ENCODE measurements at places on chromosomes 13 and 19. TPM values are rescaled to one million over a fixed set of nuclear protein-coding genes. Genes with fewer than 3 reads are reported as not detected.

- no peak overlapping the region for H3K4me3 ChIP-seq
- no peaks in the 10 kb centered on the region for H3K4me1 ChIP-seq
- no peak overlapping the region for H3K27ac ChIP-seq
- DNase-seq = no peak
Observed at GRCh38 chr13:77079902-77080413, 53.0 kb upstream of the FBXL3 start.

DNA sequence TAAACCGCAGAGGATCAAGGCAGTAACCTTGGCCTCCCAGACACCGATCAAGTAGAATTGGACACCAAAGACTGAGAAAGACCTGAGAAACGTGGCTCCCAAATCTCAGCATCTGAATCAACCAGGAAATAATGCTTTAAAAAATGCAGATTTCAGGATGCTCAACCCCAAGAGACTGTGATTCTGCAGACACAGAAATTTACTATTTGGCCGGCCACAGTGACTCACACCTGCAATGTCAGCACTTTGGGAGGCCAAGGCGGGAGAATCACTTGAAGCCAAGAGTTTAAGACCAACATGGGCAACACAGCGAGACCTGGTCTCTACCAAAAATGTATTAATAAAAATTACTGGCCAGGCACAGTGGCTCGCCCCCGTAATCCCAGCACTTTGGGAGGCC, 6.2 kb downstream of the ABCC4 start:
- no peaks in the 10 kb centered on the region for H3K27me3 ChIP-seq
- no peak overlapping the region for H3K27ac ChIP-seq
- no peaks in the 10 kb centered on the region for H3K36me3 ChIP-seq
- peaks cover under 1% of the 10 kb centered on the region for H3K4me1 ChIP-seq

GRCh38 chr19:18429717-18430416, 8.1 kb downstream of the ISYNA1 start:
- peaks cover 9% of the 10 kb centered on the region for H3K36me3 ChIP-seq
- DNase-seq = no peak
- peak overlapping the region; percentile 87 for H3K27ac ChIP-seq
- H3K27me3 ChIP-seq = no peaks in the 10 kb centered on the region

DNA sequence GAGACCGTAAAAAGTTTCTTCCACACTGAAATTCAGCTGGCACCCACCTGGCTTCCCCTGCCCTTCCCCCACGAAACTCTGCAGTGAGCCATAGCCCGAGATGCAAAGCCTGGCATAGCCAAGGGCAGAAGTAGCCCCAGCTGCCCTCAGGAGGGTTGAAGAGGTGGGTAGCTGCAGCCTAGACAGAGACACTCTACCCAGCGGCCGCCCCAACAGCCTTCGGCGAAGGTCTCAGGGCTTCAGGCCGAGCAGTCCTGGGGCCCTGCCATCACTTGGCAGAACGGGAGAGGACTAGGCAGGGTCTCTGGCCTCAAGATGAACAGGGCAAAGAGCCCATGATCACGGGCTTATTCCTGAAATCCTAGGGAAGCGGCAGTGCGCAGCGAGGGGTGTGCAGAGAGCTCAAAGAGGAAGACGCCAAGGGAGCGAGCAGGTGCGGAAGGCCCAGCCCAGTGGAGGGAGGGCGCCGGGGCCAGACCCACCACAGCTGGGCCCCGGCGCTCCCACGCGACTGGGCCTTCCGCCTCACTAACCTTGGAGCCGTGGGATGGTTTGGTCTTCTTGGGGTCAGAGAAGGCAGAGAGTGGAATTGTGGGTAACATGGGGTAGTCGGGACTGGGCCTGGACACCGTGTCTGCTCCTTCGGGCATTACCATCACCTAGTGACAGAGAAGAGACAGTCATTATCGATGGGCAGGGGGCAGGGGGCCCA, 53.2 kb downstream of the MLLT1 start:
- H3K27me3 ChIP-seq = no peaks in the 10 kb centered on the region
- no peak overlapping the region for H3K4me3 ChIP-seq
- DNase-seq = peak; percentile 24
- no peak overlapping the region for H3K27ac ChIP-seq
- peaks cover 26% of the 10 kb centered on the region for H3K36me3 ChIP-seq

DNA sequence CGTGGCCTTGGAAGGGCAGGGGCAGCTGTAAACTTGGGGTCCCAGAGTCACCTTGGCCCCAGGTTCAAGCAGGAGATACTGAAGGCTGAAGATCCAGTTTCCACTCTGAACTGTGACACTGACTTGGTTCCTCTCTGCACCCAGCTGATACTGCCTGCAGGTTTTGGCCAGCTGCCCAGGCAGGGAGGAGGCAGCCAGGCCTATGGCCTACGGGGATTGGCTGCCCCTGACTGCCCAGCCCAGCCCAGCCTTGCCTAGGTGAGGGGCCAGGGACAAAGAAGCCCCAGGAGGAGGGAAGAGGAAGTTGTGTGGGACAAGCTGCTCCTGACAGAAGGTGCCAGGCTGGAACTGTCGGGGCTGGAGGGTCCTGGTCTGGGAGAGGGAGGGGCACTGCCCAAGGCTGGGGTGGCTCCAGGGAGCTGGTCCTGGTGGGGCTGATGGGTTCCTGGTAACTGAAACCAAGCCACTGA, 51.7 kb upstream of the CYP4F8 start:
- H3K27me3 ChIP-seq = peaks cover 15% of the 10 kb centered on the region
- no peak overlapping the region for H3K4me3 ChIP-seq
- no peaks in the 10 kb centered on the region for H3K36me3 ChIP-seq
- no peak overlapping the region for H3K27ac ChIP-seq
- H3K4me1 ChIP-seq = no peaks in the 10 kb centered on the region

GRCh38 chr13:31614073-31614472, 125.3 kb upstream of the RXFP2 start:
- no peaks in the 10 kb centered on the region for H3K4me1 ChIP-seq
- H3K36me3 ChIP-seq = no peaks in the 10 kb centered on the region
- no peak for DNase-seq
- H3K27me3 ChIP-seq = no peaks in the 10 kb centered on the region
- no peak overlapping the region for H3K4me3 ChIP-seq

- no peak for DNase-seq
- H3K27ac ChIP-seq = no peak overlapping the region
- no peak overlapping the region for H3K4me3 ChIP-seq
- H3K4me1 ChIP-seq = no peaks in the 10 kb centered on the region
- peaks cover 28% of the 10 kb centered on the region for H3K27me3 ChIP-seq
Observed at GRCh38 chr19:51568456-51568855, 2.6 kb upstream of the ZNF175 start.

DNA sequence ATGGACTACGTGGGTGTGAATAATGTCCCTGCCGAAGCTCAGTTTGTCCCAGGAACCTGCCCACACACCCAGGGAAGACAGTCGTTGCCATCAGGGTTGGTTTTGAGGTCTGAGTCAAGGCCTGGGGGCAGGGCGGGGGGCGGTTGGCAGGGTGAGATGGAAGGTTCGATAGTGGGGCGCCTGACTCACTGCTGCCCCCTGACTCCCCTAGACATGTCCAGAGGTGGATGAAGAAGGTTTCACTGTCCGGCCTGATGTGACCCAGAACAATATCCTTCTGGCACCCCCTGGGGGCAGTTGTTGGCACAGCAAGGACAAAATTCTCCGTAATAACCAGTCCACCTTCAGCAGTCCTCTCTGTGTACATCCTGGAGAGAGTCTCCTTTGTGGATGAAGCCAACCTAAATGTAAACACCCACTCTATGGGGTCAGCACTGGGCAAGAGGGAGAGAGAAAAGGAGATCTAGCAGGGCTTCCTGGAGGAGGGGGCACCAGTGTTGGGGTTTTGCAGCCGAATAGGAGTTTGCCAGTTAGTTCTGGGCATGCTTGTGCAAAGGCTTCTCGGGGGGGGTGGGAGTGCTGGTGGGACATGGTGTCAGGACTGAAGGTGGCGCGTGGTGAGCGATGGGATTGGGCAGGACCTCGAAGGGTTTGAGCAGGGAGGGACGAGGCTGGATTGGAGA, 19.6 kb upstream of the B3GNT3 start:
- peak; percentile 76 for DNase-seq
- H3K4me1 ChIP-seq = no peaks in the 10 kb centered on the region
- H3K27me3 ChIP-seq = no peaks in the 10 kb centered on the region
- H3K36me3 ChIP-seq = no peaks in the 10 kb centered on the region
- H3K27ac ChIP-seq = no peak overlapping the region

DNA sequence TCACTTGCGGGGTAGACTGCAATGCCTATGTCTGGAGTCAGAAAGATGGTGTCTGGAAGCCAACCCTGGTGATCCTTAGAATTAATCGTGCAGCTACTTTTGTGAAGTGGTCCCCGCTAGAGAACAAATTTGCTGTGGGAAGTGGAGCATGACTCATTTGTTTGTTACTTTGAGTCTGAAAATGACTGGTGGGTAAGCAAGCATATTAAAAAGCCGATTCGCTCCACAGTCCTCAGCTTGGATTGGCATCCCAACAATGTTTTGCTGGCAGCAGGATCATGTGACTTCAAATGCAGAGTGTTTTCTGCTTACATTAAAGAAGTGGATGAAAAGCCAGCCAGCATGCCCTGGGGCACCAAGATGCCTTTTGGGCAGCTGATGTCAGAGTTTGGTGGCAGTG, 9.5 kb upstream of the ERVV-1 start:
- H3K27ac ChIP-seq = no peak overlapping the region
- H3K4me1 ChIP-seq = no peaks in the 10 kb centered on the region
- H3K27me3 ChIP-seq = no peaks in the 10 kb centered on the region
- DNase-seq = no peak
- H3K4me3 ChIP-seq = no peak overlapping the region
- no peaks in the 10 kb centered on the region for H3K36me3 ChIP-seq

DNA sequence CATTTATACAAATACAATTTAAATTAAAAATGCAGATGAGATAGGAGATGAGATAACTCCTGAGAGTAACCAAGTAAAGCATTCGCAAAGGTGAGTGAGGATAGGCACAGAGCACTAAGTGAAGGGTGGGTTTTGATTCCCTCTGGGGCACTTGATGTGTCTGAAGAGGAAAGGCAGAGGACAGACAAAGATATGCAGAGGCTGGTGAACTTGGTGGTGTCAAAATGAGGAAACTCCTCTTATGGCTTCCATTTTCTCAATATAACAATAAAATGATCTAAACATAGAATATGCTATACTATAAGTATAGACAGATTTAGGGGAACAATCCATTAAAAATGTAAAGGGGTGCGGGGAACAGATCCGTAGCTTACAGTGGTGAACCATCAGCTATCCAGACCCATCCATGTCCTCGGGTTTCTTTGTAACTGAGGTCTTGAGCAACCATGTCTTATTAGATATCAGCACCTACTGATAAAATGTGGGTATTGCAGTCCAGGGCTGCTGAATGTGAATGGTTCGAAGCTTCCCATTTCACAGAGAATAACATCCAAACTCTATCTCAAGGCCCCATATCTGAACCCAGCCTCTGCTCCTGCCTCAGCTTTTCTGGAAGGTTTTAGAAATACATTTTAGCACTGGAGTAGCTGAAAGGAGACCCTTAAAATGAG, 73.9 kb upstream of the SLC10A2 start:
- no peak overlapping the region for H3K27ac ChIP-seq
- no peaks in the 10 kb centered on the region for H3K4me1 ChIP-seq
- peak; percentile 10 for DNase-seq
- H3K4me3 ChIP-seq = no peak overlapping the region
- H3K36me3 ChIP-seq = no peaks in the 10 kb centered on the region

- no peaks in the 10 kb centered on the region for H3K36me3 ChIP-seq
- H3K27me3 ChIP-seq = no peaks in the 10 kb centered on the region
- peaks cover 8% of the 10 kb centered on the region for H3K4me1 ChIP-seq
- no peak overlapping the region for H3K27ac ChIP-seq
- H3K4me3 ChIP-seq = no peak overlapping the region
Observed at GRCh38 chr13:46607768-46608564, 55.0 kb downstream of the LRCH1 start.

- H3K27me3 ChIP-seq = no peaks in the 10 kb centered on the region
- no peak overlapping the region for H3K4me3 ChIP-seq
- DNase-seq = no peak
- H3K4me1 ChIP-seq = no peaks in the 10 kb centered on the region
- H3K27ac ChIP-seq = no peak overlapping the region
Observed at GRCh38 chr13:104057861-104058260, 991.6 kb upstream of the SLC10A2 start.

GRCh38 chr19:46611776-46612175, 10.6 kb downstream of the CALM3 start:
- peaks cover 16% of the 10 kb centered on the region for H3K4me1 ChIP-seq
- DNase-seq = peak; percentile 4
- H3K4me3 ChIP-seq = no peak overlapping the region
- H3K36me3 ChIP-seq = peaks cover 39% of the 10 kb centered on the region
- H3K27ac ChIP-seq = no peak overlapping the region
- H3K27me3 ChIP-seq = no peaks in the 10 kb centered on the region

DNA sequence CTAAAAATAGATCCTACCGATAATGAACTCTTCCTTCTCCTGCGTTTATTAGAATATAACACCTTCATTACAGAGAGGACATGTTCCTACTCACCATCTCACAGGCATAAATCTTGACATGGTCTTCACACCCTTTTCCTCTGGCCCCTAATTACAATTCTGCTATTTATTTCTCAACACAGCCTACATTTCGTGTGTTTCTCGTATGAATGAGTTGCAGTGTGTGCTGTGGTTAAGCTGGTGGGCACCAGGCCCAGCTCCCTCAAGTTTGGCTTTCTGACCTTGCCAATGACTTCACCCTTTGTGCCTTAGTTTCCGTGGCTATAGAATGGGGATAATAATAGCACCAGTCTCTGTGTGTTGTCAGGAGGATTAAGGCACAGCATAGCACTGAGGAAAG, 12.3 kb upstream of the KATNAL1 start:
- H3K4me1 ChIP-seq = no peaks in the 10 kb centered on the region
- H3K27ac ChIP-seq = no peak overlapping the region
- H3K27me3 ChIP-seq = no peaks in the 10 kb centered on the region
- DNase-seq = no peak

DNA sequence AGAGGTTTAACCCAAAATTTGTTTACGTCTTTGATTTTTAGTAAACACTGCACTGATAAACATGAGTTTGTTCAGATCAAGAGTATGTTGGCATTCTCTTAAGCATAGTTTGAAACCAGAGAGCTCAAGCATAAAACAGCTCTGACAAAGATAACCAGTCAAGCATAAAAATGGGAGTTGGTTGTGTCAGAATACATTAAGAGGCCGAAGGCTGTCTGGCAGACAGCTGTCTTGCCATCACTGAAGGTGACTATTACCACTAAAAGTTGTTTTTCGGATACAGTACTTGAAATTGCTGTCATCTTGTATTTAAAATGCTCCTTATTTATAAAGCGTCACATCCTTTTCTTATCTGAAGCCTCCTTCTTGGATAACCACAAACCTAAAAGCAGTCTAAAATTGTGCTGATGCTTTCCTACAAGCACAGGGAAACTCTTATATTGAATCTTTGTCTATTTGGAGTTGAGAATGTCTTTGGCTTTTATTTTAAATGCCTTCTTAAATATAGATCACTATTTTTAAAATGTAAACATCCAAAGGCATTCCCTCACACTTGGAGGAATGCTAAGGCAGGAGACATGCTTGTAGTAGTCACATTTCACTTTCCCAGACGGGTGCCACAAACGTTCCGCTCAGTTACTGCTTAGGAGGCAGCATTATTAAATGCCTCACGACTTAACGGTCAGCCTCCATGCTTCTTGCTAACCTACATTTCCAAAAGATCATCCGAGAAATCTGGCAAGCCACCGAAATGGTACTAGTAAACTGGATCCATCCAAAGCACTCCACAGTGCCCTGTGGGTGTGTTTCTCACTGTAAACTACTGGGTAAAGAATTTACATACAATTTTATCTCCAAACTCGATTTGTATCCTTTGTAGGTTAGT, 1.5 kb downstream of the SMAD9 start:
- no peaks in the 10 kb centered on the region for H3K27me3 ChIP-seq
- no peaks in the 10 kb centered on the region for H3K36me3 ChIP-seq
- peak; percentile 25 for DNase-seq
- peak overlapping the region; percentile 84 for H3K27ac ChIP-seq
- peaks cover 38% of the 10 kb centered on the region for H3K4me1 ChIP-seq

Gene SLC25A41
- polyA plus RNA-seq = 0.12 TPM

Gene HNRNPA1L2
- 4.5 TPM for polyA plus RNA-seq

Gene ZNF569
- polyA plus RNA-seq = 2.5 TPM

Gene BORA
- 1.4 TPM for polyA plus RNA-seq

Gene CNFN
- polyA plus RNA-seq = 4.5 TPM

Gene NLRP7
- not detected for polyA plus RNA-seq

Gene ZFP36
- 19.7 TPM for polyA plus RNA-seq

Gene CEACAM5
- polyA plus RNA-seq = not detected

Gene CGB3
- 0.10 TPM for polyA plus RNA-seq

Measured in SK-N-SH (cell line).